ENCODE measurements at places on chromosomes 3 and 15.

DNA sequence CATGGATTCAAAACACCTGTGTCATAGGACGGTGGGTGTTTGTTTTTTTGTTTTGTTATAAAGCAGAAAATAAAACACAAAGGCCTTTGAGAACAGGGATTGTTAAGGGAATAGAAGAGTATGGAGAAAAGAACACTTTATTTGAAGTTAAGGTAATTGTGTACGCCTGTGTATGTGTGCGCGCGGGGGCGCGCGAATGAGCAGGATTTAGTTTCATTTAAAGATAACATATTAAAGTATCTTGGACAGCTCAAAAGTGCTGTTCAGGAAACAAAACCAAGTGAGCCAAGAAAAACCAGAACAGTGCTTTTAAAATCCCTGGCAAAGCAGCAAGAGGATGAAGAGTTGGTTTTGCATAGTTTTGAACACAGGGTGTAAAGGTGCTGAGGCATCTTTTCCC, 1.9 kb downstream of the CPNE4 start:
- ATAC-seq = no peak

DNA sequence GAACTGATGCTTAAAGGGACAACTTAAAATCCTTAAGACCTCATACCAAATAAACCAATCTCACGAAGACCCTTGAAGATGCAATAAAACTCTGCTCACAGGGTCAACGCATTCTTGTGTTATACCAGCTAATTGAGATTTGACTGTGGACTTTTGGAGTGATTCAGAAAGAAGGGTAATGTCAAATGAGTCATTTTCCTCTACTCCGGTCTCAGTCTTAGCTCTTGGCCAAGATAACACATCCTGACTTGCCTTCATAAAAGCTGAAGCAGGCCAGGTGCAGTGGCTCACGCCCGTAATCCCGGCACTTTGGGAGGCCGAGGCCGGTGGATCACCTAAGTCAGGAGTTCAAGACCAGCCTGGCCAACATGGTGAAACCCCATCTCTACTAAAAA, 3.8 kb downstream of the PKM start:
- no peak for ATAC-seq

GRCh38 chr3:157170861-157171260, 10.9 kb upstream of the CCNL1 start:
- ATAC-seq = no peak

DNA sequence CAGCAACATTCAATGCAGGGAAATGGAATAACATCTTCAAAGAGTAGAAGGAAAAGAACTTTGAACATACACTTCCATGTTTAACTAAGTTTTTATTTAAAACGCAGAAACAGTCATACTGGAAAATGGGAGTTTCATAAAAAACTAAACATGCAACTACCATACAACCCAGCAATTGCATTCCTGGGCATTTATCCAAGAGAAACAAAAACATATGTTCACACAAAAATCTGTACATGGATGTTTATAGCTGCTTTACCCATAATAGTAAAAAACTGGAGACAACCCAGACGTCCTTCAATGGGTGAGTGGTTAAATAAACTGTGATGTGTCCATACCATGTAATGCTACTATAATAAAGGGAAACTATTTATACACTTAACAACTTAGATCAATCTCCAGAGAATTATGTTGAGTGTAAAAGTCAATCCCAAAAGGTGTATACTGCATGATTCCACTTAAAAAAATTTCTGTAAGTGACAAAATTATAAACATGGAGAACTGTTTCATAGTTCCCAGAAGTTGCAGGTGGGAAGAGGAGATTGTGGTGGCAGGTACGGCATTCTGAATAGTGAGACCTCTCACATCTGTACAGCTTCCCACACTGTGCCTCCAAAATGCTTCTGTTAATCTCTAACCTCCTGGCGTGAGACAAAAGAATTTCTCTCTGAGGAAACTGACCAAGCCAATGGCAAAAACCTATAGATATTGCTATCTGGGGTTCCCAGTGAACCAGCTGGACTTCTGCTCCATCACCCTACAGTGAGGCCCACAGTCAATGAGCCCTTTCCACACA, 23.1 kb downstream of the ISG20 start:
- no peak for ATAC-seq

- no peak for ATAC-seq
Measured at GRCh38 chr15:69636169-69636915, 183.7 kb downstream of the RPLP1 start.

DNA sequence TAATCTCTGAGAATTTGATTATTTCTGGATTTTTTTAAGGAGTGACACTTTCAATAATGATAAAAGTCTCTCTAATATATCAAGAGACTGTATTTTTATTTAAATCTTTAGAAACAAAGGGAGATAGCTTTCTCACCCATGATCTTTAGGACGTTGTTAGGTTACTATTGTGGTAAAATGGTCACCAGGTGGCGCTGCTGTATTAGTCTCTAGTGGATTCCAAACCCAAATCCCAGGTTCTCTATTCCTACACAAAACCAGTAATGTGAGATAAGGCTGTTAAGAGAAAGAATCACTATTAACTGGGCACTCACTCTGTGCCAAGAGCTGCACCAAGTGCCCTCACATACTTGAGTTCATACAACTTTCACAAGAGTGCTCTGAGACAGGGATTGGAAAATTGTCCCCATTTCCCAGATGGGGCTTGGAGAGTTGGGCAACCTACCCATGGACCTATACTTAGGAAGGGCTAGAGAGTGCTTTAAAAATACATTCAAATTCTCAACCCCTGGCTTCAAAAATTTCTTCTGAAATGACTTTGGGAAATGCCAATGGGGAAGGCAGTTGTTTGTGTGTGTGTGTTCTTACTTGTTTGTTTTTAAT, 593.4 kb upstream of the TGFBR2 start:
- ATAC-seq = peak; percentile 90

DNA sequence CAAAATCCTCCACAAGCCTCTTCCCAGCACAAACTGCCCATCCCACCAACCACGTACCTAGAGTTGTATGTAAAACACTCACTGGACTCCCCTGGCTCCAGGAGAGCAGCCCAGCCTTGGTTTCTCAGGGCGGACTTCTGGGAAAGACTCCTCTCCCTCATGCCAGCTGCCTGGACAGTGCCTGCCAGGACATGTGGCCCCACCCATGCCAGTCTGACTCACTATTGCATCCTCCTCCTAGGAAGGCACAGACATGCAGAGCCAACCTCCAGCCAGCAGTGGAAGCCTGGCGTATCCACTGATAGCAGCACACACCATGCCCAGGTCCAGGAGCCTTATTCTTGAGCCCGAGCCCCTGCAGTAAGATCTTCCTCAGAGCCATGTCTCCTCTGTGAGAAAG, 8.6 kb downstream of the PKM start:
- ATAC-seq = peak; percentile 78

DNA sequence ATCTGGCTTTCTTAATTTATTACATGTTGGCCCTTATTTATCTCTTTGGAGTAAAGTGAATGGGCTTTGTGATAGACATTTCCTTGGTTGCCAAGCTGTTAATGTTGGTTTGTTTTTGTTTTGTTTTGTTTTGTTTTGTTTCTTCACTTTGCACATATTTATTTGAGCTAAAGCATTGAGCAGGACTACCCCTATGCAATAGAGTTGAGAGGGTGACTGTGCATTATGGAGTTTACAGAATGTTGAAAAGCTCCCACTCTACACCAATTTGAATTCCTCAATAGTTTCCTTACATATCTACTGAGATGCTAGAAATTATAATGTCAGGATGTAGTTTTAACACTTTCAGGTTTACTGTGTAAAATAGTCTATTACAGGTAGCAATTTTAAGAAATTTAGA, 462.8 kb upstream of the CBLB start:
- no peak for ATAC-seq

GRCh38 chr3:38653685-38654537, 4.4 kb upstream of the SCN5A start:
- no peak for ATAC-seq

- ATAC-seq = no peak
Measured at GRCh38 chr15:48935236-48935635, 28.5 kb downstream of the SHC4 start.

DNA sequence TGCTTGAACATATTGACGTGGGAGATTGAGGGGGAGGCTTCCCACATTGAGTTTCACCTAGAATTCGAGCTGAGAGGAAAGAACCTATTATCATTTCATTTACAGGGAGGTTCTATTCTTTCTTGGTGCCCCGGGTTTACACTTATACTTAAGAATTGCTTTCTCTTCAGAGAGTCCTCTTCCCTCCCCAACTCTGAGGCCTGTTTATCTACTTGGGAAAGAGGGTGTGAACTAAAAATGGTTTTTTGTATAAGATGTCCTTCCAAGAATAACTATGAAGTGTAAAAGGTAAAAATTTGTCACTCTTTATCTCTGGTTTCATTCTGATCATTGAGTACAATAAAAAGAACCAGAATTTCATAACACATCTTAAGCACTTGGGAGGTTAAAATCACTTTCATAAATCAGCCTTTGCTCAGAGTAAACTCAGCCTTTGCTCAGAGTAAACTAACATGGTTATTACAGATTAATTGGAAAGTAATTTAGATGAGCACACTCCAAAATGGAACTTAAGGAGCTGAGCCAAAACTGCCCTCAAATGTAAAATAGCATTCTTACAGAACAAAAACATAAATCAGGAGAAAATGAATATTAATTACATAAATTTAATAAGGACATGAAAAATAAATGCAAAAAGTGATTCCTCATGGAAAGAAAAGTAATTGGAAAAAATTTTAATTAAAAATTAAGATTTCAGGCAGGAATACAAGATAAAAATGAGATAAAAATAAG, 75.2 kb downstream of the GADL1 start:
- ATAC-seq = no peak

- ATAC-seq = no peak
Measured at GRCh38 chr3:183435661-183436060, 7.2 kb upstream of the MCF2L2 start.

DNA sequence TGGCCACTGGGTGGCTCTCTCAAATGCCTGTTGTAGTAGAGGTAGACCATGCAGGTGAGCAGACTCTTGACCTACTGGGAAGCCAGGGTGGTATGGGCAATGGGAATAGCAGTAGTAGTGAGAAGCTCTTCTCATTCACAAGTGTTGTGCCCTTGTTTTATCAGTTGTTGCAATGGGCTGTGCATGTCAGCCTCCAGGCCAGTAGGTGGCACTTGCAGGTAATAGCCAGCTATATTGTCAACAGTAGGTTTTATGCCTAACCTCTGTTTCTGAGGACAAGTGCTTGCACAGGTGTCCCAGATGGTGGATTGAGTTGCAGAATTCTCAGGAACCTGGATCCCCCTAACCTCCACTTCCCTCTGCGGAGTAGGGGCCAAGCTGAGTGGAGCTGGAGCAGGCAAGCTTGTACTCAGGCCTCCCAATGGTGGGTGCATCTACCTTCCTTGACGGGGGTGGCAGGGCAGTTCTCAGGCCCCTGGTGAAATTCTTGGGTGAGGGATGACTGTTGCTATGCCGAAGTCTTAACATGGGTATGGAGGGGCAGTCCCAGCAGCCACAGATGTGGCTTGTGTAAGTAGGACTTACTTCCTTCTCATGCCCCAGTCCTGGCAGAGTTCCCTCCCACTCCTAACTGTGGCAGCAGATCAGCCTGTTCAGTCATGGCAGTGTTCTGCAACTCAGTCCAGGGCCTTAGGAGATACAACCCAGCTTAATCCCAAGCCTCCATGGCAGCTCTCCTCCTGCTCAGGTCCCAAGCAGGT, 104.3 kb downstream of the NEO1 start:
- no peak for ATAC-seq

GRCh38 chr3:10432156-10432845, 73.1 kb downstream of the ATP2B2 start:
- ATAC-seq = peak; percentile 58

- ATAC-seq = no peak
Measured at GRCh38 chr3:174000675-174001074, 603.1 kb downstream of the NLGN1 start.

DNA sequence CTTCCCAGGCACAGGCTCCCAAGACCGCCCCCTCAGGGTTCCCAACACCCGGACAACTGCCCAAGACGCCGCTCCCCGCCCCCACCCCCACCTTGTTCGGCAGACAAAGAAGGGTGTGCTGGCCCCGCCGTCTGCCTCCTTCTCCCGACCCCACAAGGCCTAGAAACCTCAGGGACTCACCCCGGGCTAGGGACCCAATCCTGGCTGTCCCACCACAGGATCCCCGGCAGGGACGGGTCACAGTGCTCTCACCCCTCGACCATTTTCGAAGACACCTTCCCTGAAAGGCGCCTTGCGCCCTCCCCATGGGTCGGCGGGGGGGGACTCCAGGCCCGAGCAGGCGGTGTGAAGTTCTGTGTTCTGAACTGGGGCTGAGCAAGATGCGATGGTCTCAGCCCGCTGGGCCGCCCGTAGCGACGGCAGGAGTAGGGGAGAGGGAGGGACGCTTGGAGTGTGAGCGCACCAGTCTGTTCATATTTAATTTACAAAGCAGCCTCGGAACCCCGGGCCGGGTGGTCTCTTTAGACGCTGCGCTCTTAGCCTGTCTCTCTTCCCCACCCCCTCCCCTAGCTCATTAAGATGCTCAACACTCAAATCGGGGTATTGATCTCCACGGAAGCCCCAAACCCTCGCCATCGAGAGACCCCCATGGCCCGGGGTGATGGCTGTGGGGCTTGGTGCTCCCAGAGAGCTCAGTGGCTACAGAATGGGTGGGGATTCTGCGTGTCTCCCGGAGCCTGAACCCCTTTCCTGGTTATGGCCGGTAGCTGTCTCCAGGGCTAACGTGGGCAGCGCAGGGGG, 1.4 kb upstream of the ISLR2 start:
- ATAC-seq = no peak

DNA sequence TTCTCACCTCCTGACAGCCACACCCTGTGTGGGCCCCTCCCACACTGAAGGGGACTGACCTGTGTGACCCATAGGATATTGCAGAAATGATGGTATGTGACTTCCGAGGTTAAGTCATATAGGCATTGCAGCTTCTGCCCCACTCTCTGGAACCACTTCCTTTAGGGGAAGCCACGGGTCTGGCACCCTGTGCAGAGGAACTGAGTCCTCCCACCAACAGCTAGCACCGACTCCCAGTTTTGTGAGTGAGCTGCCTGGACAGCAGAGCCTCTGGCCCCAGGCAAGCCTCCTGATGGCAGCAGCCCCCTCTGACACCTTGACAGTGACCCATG, 24.6 kb upstream of the SLC6A6 start:
- no peak for ATAC-seq

- ATAC-seq = no peak
Measured at GRCh38 chr15:70855764-70856163, 1.8 kb upstream of the LARP6 start.

GRCh38 chr3:120258009-120258408, 27.0 kb downstream of the GPR156 start:
- no peak for ATAC-seq

- peak; percentile 14 for ATAC-seq
Measured at GRCh38 chr3:30350011-30350410, 256.4 kb upstream of the TGFBR2 start.
